ENCODE measurements at places on chromosomes 7 and 10. TPM values are rescaled to one million over a fixed set of nuclear protein-coding genes. Genes with fewer than 3 reads are reported as not detected.
A peak's percentile ranks its signal among the peaks of the same experiment; 100 is the strongest.

The C7orf33 gene
- total RNA-seq: not detected

The AFAP1L2 gene
- total RNA-seq: 4.5 TPM

DNA sequence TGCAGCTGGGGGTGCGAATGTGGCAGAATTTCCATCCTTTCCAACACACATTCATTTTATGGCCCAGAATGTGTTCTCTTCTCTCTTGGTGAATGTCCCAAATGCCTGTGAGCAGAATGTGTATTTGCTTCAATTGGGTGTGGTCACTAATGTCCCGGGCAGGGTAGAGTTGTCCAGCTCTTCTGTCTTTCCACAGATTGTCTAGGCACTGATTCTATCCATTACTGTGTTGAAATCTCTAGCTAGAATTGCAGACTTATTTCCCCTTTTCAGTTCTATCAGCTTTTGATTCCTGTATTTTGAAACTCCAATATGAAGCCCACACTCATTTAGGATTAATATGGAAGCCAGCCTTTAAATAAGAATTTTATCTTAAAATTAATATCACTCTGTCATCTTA lies 14.0 kb upstream of the AKR1E2 start:
- no peak for DNase-seq

The SLC26A4 gene
- 0.40 TPM for total RNA-seq

GRCh38 chr10:16822726-16823360 lies 5.6 kb upstream of the RSU1 start:
- no peak for DNase-seq

The PGAM2 gene
- total RNA-seq: 967 TPM

The DRGX gene
- not detected for total RNA-seq

- DNase-seq: no peak
Measured at GRCh38 chr10:71864911-71865361, 13.9 kb upstream of the PSAP start.

DNA sequence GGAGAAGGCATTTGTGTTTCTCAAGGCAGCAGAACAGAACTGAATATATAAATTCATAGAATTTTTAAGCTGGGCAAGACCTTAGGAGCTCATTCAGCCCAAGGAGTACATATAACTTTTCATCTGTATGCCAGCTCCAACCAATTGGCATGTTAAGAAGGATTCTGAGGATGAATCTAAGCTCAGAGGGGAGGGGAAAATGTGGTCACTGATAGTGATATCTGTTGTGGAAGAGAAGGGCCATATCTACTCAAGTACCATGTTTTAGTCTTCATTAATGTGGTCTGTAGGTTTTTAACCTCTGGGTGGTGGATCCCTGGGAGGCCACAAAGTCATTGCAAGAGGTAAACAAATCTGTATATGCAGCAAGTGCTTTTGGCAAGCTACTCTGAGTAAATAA lies 6.4 kb downstream of the CALD1 start:
- DNase-seq: no peak

DNA sequence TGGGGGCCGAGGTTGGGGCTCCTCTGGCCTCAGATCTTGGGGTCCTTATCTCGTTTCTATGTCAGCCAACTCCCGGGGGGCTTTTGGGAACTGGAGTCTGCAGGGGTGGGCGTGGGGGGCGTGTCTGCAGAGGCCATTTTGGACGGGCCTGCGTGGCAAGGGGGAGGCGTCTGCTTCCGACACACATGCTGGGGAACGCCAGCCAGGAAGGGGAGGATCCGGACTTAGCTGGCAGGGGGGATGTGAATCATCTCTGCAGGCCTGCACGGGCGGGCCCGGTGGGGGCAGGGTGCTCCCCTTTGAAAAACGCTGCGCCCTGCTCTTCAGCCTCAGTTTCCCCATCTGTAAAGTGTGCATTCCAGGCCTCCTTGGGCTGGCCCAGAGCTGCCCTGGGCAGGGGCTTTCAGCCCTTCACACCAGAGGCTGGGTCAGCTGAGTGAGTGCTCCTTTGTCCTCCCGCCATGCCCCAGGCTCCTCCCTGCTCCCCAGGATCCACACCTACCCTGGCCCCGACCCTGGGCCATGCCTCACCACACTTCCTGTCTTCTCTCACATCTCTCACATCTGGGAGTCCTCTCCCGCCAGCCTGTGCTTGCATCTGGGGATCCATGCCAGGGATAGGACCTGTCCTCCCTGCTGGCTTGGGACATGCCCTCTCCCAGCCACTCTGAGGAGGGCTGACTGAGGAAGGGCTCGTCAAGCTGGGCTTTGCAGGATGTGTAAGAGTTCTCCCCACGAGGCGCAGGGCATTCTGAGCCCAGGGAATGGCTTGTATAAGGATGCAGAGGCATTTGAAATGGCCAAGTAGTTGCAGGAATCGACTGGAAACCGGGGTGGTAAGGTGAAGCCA lies 172.6 kb upstream of the TNRC18 start:
- peak; percentile 87 for DNase-seq

DNA sequence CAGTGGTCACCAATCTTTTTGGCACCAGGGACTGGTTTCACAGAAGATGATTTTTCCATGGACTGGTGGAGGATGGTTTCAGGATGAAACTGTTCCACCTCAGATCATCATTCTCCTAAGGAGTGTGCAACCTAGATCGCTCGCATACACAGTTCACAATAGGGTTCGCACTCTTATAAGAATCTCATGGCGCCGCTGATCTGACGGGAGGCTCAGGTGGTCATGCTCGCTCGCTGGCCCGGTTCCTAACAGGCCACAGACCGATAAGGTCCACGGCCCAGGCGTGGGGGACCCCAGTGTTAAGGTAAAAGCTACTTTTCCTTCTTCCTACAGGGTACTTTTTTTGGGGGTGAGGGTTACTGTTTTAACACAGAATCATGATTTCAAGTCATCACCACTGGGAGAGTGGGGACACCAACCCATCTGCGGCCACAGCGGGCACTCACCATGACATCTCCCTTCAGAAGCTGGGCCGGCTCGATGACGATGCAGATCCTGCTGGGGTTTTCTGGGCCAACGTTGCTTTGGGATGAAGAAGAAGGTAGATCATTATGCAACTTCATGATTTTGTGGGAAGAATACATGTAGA lies 170.5 kb downstream of the TNS3 start:
- DNase-seq: no peak

- no peak for DNase-seq
Measured at GRCh38 chr10:115854740-115855435, 418.1 kb downstream of the GFRA1 start.

GRCh38 chr7:23065974-23066373 lies 39.6 kb upstream of the KLHL7 start:
- DNase-seq: no peak

DNA sequence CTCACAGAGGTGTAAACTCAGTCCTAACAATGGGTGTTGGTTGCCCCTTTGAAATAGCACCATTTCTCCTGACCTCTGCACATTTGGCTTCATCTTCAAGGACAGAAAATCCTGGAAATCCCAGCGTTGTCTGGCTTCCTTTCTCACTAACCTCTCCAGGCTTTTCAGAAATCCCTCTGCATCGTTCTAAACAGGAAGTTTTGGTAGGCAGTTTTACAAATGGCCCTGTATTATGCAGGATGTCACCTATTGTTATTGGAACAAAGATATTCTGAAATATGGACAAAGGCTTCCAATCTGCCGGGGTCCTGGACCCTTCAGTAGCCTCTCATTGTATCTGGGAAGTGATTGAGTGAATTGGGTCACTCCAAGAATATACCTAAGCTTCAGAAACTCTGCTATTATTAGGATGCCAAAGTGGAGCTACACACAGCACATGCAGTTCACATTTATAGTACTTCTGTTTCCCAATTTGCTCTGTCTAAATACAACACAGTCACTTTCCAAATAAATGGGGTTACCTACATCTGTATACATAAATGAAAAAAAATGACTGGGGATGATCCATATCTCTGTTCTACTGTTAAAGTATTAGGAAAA lies 134.8 kb upstream of the KLF6 start:
- DNase-seq: no peak

DNA sequence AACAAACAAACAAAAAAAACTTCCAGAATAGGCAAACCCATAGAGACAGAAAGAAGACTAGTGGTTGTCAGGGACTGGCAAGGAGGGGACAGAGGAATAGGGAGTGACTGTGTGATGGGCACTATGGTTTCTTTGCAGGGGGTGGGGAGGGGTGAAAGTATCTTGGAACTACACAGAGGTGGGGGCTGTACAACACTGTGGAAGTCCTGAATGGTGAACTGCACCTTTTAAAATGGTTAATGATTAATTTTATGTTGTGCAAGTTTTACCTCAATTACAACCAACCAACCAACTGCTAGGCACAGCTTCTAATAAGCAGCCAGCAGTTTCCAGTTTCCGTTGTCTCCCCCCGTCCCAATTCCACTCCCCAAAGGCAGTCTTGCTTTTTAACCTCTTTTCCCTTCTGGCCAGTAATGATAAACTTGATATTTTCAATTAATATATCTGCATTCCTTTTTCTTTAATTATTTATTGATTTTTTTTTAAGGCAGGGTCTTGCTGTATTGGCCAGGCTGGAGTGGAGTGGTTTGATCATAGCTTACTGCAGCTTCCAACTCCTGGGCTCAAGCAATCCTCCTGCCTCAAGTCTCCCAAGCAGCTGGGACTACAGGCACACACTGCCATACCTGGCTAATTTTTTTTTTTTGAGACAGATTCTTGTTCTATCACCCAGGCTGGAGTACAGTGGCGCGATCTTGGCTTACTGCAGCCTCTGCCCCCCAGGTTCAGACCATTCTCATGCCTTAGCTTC lies 46.8 kb downstream of the HIP1 start:
- DNase-seq: no peak

The EIF4EBP2 gene
- total RNA-seq: 88.4 TPM

The MYOZ1 gene
- 0.32 TPM for total RNA-seq

The WDFY4 gene
- 1.6 TPM for total RNA-seq

DNA sequence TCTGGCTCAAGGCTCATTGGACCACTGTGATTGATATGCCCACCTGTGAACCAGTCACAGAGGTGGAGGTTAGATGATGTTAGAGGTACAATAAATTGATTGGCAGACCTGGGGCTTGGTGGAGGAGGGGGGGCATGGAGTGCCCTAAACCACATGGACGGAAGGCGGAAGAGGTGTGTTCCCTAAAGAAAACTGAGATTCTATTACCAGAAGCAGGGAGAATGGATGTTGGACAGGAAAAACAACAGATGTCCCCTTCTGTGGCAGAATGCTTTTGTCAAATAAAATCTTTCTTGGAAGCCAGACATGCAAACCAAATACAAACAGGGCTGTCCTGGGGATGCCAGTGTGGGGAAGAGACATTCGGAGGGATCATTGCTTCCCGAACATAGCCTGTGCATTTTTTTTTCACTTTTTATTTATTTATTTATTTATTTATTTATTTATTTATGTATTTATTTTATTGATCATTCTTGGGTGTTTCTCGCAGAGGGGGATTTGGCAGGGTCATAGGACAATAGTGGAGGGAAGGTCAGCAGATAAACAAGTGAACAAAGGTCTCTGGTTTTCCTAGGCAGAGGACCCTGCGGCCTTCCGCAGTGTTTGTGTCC lies 433.9 kb downstream of the RPS24 start:
- no peak for DNase-seq
